ENCODE measurements at places on chromosomes 3 and 15. TPM values are rescaled to one million over a fixed set of nuclear protein-coding genes. Genes with fewer than 3 reads are reported as not detected.

GRCh38 chr15:60557191-60557618, 78.3 kb upstream of the ICE2 start:
- no peak for DNase-seq

- DNase-seq: no peak
These were observed 395.9 kb downstream of the PTPRG start for GRCh38 chr3:61957259-61957658.

GRCh38 chr3:18436213-18436612, 11.1 kb upstream of the SATB1 start:
- DNase-seq: no peak

STAC gene
- 1.4 TPM for total RNA-seq

PARP15 gene
- total RNA-seq: 0.27 TPM

GRCh38 chr3:72003936-72004335, 219.0 kb upstream of the PROK2 start:
- no peak for DNase-seq

TERC gene
- total RNA-seq: 11.8 TPM

DNA sequence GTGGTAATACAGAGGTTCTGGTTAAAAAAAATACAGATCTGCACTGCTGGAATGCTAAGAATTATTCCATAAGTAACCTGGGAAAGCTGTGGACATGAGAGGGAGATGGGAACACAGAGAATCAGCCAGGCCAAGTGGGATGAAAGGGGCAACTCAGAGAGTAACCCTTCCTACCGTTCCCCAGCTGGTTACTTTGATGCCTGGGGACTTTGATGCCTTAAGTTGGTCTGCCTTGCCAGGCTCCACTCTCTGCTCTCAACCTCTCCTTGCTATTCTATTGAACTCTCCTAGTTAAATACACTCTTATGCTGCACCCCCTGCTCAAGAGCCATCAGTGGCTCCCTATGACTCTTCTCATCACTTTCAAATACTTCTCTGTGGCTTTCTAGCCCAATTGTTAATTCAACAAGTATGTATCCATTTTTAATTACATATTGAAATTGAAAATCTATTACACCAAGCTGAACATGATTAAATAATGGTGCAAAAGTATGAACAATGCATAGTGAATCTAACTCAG, 315.5 kb downstream of the TLE3 start:
- no peak for DNase-seq

- peak; percentile 52 for DNase-seq
These were observed 41.6 kb downstream of the MRAS start for GRCh38 chr3:138389841-138390581.

GATM gene
- total RNA-seq: 7.3 TPM

C3orf49 gene
- total RNA-seq: not detected

DNA sequence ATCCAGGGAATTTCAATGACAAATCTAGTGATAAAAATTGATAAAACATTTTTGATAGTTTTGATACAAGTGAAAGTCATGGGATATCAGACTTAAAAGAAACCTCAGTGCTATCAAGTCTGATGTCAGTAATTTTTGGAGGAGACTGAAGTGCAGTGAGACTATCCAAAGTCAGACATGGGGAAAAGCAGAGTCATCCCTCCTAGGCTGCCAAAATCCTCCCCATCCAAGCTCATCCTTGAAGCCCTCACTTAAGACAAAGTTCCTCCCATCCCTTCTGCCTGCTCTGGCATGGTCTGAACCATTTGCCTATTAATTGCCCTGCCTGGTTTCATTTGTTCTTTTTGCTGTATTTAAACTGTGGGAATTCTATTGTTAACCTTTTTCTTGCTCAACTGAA, 456.9 kb upstream of the UBE2E2 start:
- DNase-seq: no peak

DNA sequence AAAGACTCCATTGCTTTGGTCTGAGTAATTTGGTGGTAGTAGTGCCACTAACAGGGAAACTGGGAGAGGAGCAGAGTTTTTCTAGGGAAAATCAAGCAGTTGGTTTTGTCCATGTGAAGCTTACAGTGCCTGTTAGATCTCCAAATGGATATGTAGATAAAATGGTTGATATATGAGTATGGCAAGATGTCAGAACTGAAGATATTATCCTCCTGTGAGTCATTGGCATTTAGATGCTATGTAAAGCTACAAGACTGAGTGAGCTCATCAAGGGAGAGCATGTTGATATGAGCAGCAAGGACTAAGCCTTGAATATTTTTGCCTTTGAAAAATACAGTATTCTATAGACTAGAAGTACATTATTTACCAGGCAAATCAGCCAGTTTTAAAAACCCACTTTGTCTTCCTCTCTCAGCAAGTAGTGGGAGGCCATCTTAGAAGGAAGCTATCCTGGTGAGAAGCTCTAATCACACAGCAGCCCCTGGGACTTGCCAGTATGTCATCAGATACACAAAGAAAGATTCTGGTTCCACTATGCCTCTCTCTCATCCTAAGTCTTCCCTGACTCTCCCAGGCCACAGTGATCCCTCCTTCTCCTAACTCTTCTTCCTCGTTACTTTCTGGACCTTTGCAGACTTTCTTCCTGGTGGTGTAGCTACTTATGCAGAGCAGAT, 77.4 kb upstream of the ANKRD28 start:
- DNase-seq: no peak

DNA sequence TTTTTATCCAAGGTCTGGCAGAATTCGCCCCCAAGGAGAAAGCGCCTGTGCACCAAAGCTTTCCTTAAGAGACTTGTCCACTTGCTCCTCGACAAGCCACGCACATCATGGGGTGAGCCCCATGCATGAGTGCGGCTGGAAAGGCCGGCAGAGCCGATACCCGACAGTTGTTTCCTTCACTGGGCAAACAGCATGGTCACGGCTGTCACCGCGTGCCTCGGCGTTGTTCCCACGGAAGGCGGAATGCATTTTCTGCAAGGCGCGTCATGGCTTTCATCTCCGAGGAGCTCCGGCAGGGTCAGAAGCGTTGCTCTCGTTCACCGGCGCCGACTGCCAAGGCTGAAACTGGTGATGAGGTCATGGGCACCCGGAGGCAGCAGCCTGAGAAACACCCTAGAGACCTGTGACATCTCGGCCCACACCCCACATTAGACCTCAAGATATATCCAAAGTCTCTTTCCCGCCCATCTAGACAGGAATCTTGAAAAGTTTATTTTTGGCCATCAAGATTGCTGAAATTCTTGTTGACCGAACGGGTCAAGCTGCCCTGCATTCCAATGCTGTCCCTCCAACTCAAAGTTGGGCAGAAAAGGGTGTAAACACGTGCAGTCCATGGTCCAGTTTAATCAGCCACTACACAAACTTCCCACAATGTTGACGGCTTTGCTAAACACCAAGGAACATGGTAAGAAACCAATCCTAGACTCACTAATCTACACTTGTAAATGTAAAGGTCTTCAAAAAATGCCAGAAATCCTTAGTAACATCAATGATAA, 604 bp upstream of the TJP1 start:
- peak; percentile 64 for DNase-seq

- DNase-seq: no peak
These were observed 234.4 kb upstream of the TBL1XR1 start for GRCh38 chr3:177431525-177432176.

GRCh38 chr3:96813134-96813819, 1.1 kb upstream of the EPHA6 start:
- peak; percentile 88 for DNase-seq

GOLGA6D gene
- 0.18 TPM for total RNA-seq

PLXNA1 gene
- 55.2 TPM for total RNA-seq

TMEM207 gene
- total RNA-seq: not detected

PLOD2 gene
- 86.0 TPM for total RNA-seq

DNA sequence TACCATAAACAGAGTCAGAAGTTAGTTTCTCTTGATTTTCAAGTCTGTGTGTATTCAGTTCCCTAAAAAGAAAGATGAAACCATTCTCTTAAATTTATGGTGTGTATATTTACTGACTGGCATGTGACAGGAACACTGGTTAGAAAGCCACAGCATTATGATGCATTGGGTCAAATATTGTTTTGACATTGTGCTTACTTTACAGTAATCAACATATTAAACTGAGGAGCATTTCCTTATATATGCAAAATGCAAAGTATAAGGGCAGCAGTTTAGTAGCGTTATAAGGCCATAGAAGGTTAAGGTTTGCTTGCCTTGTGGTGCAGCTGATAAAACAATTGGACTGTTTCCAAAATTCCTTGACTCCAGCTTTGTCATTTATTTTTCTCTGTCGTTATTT, 72.9 kb downstream of the EPHA3 start:
- no peak for DNase-seq

DNA sequence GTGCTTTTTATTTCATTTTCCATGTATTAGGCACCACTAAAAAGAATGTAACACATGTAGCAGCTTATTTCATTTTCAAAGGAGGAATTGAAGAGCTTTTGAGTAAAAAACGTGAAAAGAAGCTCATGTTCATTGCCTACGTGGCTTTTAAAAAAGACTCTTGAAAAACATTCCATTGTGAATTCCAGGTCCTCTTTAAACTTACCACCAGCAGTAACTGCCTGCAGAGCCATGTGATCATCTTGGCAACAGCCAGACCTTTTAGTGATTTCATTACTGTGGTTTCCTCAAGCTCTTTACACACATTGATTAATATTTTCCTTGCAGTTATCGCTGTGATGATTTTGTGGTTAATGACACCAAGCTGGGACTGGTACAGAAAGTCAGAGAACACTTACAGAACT, 43.8 kb upstream of the FBXL22 start:
- no peak for DNase-seq

DNA sequence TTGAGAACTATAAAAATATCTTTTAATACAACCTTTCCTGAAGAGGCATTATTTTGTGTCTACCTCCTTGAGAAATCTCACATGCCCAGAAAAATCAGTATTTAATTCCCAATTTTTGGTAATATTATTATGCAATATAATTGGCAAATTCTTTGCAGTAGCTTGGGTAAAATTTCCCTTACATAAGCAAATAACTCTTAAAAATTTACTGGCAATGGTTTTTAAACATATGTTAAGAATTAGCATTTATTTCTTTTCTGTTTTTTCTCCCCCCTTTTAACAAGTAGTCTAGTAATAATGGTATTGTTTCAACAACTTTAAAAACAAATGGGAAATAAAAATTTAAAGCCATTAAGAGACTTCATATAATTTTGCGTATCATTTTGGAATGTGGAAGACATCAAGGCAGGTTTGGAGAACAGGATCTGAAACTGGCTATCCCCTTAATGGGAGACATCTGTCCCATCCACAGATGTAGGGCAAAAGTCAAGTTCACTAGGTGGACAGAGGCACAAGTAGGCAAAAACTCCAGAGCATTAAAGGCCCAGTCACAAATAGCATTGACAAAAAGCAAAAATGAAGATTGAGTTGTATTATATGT, 89.6 kb upstream of the AADACL2 start:
- no peak for DNase-seq

CAND2 gene
- total RNA-seq: 14.0 TPM

PLSCR2 gene
- 0.31 TPM for total RNA-seq

- no peak for DNase-seq
These were observed 296.5 kb downstream of the THSD4 start for GRCh38 chr15:71411538-71412482.

GOLGA6L10 gene
- total RNA-seq: 11.0 TPM

DNA sequence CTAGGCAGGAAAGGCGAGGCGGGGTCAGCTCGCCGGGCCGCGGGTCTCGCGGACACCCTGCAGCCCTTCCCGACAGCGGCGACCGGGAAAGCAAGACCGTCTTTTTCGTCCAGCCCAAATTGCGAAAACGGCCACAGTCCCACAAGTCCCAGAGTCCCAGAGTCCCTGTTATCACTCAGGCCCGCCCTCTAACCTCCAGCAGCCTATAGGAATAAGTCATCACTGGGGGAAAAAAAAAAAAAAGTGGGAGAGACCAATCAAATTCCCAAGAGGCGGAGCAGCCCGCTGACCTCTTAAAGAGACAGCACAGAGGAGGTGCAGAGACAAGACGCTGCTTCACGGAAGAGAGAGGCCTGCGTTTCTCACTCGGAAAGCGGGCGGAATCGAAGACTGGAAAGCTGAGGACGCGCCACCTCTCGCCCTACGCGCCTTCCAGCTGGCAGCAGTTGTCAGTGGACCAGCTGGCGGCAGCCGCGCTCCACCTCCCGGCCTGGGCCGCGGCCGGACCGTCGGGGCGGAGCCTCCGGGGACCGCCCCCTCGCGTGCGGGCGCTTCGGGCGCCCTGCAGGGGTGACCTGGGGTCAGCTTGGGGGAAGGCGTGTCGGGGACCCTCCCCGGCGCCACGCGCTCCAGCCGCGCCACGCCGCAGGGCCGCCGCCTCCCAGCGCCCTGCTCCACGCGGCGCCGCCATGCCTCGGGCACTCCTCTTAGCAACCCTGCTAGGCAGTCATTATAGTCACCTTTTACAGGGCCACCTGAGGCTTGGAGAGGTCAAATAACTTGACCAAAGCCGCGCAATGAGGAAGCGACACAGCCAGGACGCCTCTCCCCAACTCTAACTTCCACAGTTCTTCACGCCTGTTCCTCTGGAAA, at the start of gene TPRA1:
Gene TPRA1, minus strand, starts transcription at position 141 of the 873 bp plus-strand sequence. CDS start 10,587 bp downstream, outside the sequence.
- peak; percentile 58 for DNase-seq

DNA sequence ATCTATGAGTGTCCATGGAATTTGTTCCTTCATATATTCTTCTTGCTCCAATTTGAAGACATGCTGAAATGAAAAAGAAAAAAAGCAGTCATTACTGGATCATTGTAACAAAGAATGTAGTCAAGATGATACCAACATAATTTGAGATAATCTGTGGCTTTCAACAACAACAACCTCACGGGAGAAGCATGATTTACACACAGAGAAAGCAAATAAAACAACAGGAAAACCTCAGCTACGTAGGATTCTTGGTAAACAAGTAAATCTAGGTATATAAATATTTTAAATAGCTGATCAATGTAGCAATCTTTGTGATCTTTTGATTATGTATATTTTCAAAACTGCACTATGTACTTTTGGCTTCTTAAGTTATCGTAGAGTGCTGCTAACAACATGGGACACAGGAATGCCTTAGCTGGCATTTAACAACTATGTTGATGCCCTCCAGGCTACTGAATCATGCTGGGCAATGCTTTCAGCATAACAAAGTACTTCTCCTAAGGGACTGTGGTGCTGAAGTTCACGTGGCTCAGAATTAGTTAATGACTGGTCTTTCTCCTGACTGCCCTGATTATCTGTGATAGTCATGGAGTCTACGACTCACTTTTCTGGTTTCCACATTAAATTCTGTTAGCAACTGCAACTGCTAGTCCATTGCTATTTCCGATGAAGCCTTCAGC, 96.5 kb upstream of the MYO5C start:
- DNase-seq: no peak

Data from mesothelial cell of epicardium (in vitro differentiated cells).